SW480 (cell line): ENCODE measurements at places on chromosomes 1 and 21.
A peak's percentile ranks its signal among the peaks of the same experiment; 100 is the strongest.

GRCh38 chr1:228272331-228272791, 64.5 kb downstream of the OBSCN start:
- DNase-seq, result no peak

GRCh38 chr1:89602871-89603404, 30.0 kb upstream of the LRRC8C start:
- DNase-seq, result no peak

DNA sequence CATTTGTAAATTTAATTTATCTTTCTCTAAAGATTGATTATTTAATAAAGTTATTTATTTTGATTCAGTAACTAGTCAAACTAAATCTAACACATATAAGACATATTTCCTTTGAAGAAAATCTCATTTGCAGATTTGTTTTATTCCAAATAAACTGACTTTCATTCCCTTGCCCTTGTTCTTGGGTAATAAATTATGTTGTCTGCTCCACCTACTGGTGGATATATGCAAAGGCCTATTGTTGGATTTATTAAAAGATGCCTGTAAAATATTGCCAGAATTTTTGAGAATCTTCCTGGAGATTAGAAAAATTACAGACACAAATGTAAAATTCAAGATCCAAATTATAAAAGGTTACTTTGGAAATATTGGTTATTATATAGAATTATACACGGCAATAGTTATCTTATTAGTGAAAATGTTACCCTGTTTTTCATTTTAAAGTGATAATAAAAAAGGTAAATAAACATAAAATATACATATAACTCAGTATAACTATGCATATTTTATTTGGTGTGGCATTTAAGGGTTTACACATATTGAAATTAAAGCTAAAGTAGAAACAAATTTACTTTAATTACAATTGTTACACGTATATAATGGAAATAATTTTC, 116.1 kb downstream of the SPATA17 start:
- DNase-seq, result peak; percentile 50

DNA sequence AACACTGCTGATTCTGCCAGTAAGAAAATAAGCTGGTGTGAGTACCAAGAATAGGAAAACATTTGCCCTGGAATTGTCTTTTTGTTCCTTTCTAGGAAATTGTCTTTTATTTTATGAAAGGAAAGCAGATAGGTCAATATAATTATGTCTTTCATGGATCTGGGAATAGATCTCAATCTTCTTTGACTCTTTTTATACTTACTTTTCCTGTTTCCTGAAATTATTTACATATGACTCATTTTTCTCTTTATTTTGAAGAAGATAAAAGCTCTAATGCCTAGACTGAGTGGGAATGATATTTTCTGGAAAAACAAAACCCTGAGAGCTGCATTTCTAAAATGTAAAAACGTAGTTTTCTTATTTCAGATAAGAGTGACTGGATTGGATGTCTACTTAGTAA, 100.1 kb downstream of the MAN1A2 start:
- no peak for DNase-seq

GRCh38 chr1:55131801-55132200, 83.4 kb downstream of the USP24 start:
- no peak for DNase-seq

DNA sequence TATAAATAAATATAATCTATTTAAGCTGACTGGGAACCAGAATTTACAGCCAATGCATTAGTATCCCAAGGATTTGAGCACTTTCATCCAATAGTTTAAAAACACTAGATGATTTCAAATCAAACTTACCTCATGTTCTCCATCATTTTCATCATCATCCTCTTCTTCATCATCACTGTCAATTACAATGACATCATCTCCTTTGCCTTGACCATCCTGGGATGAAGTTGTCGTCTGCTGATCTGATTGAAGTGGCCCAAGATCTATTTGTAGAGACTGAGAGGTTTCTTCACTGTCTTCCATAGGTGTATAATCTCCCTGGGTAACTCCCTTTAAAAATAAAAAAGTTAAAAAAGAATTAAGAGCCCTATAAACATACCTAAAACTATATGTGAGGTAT, 47.7 kb downstream of the TPR start:
- DNase-seq, result no peak

- no peak for DNase-seq
Measured at GRCh38 chr1:22808676-22809483, 98.2 kb downstream of the EPHB2 start.

- no peak for DNase-seq
Measured at GRCh38 chr1:151273924-151274466, 8.1 kb upstream of the ZNF687 start.

DNA sequence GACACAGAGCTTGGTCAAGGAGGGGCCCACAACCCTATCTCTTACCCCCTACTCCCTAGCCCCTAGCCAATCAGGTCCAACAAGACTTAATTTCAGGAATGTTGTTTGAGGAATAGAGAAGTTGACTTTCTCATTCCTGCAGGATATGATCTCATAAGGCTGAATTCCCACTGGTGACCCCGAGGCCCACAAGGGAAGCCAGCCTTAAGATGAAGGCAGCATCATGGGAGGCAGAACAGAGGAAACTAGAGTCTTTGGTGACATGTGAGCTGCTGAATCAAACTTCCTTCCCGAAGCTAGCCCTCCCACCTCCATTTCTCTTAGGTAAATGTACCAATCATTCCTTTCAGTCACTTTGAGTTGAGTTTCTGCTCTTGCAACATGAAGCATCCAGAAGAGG, 9.1 kb upstream of the PDIK1L start:
- DNase-seq, result no peak
